ENCODE measurements at places on chromosomes 16 and 17. TPM values are rescaled to one million over a fixed set of nuclear protein-coding genes. Genes with fewer than 3 reads are reported as not detected.

- H3K27me3 ChIP-seq = no peaks in the 10 kb centered on the region
- H3K27ac ChIP-seq = no peak overlapping the region
- no peak overlapping the region for H3K4me3 ChIP-seq
- DNase-seq = no peak
- H3K36me3 ChIP-seq = no peaks in the 10 kb centered on the region
- no peaks in the 10 kb centered on the region for H3K4me1 ChIP-seq
These were observed 120.6 kb downstream of the SALL1 start for GRCh38 chr16:51030516-51030915.

GRCh38 chr16:53775821-53776431 lies 72.0 kb downstream of the FTO start:
- H3K27me3 ChIP-seq = no peaks in the 10 kb centered on the region
- H3K36me3 ChIP-seq = no peaks in the 10 kb centered on the region
- no peak overlapping the region for H3K27ac ChIP-seq
- peak; percentile 9 for DNase-seq
- no peak overlapping the region for H3K4me3 ChIP-seq

DNA sequence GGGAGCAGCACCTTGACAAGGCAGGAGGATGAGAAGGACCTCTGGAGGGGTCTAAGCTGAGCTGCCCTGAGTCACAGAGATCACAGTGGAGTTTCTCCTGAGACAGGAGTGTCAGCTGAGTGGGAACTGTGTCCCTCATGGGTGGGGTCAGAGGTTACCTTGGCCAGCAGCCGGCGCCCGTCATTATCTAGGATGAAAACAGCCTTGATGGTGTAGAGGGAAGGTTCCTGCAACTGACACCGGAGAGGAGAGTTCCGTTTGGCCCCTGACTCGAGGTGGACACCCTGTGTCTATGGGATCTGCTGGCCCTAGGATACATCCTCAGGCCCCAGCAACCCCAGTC lies 933 bp downstream of the COPZ2 start:
- DNase-seq = no peak
- H3K27me3 ChIP-seq = no peaks in the 10 kb centered on the region
- H3K27ac ChIP-seq = peak overlapping the region; percentile 94
- H3K4me1 ChIP-seq = peaks cover 12% of the 10 kb centered on the region

- peak; percentile 26 for DNase-seq
- H3K27ac ChIP-seq = peak overlapping the region; percentile 40
- H3K4me1 ChIP-seq = peaks cover 47% of the 10 kb centered on the region
- H3K4me3 ChIP-seq = no peak overlapping the region
- H3K36me3 ChIP-seq = peaks cover 21% of the 10 kb centered on the region
These were observed 31.3 kb downstream of the ZCCHC14 start for GRCh38 chr16:87461466-87461991.

DNA sequence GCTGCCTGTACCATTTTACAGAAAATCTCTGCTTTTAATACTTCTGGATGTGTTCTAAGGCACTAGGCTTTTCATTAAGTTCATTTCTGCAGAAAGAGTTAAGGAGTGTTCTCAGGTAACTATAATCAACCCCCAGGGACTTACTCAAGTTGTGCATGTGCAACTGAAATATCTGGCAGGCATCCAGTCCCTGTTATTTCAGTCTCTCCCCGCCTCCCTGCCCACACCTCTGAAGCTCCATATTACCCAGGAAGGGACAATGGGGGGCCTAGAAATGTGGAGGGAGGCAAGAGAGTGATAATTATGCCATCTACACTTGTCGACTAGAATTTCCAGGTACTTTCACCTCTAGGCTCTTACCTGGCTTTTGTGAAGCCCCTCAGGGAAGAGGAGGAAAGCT lies 432.2 kb downstream of the MAF start:
- no peaks in the 10 kb centered on the region for H3K27me3 ChIP-seq
- DNase-seq = no peak
- H3K36me3 ChIP-seq = no peaks in the 10 kb centered on the region
- no peak overlapping the region for H3K4me3 ChIP-seq
- no peak overlapping the region for H3K27ac ChIP-seq

The FN3K gene
- total RNA-seq = 2.3 TPM

The NPB gene
- not detected for total RNA-seq

Data from gastrocnemius medialis (tissue), 4 donors.